ENCODE measurements at places on chromosomes 5 and 9.

GRCh38 chr9:89617978-89618377 lies 13.2 kb downstream of the GADD45G start:
- peak; percentile 9 for DNase-seq

- no peak for DNase-seq
Measured at GRCh38 chr5:152456815-152457443, 51.9 kb upstream of the NMUR2 start.

GRCh38 chr9:89426384-89426961 lies 71.4 kb downstream of the SEMA4D start:
- DNase-seq: no peak

DNA sequence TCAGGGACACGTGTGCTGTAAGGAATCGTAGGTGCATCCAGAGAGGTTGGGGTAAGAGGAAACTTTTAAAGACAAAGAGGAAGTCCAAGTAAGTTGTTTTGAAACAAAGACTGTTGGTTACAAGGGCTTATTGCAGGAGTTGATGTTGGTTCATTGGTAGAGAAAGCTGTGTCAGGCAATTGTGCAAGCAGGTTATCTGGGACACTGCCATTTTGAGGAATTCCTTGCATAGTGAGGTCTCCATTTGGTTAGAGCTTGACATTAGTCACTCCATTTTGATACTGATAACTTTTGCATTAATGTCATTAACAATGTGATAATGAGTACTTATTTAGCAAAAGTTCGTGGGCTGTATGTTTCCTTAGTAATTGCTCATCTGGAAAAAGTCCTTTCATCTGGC lies 24.9 kb downstream of the CNOT6 start:
- DNase-seq: no peak

- no peak for DNase-seq
Measured at GRCh38 chr9:2657427-2657826, 35.8 kb downstream of the VLDLR start.

GRCh38 chr9:81430727-81431126 lies 258.6 kb downstream of the TLE1 start:
- DNase-seq: no peak

- DNase-seq: no peak
Measured at GRCh38 chr9:87673446-87674120, 52.3 kb upstream of the CTSL start.

Measured in kidney tubule cell (primary cell).